ENCODE measurements at places on chromosomes 11 and 22.
A peak's percentile ranks its signal among the peaks of the same experiment; 100 is the strongest.

DNA sequence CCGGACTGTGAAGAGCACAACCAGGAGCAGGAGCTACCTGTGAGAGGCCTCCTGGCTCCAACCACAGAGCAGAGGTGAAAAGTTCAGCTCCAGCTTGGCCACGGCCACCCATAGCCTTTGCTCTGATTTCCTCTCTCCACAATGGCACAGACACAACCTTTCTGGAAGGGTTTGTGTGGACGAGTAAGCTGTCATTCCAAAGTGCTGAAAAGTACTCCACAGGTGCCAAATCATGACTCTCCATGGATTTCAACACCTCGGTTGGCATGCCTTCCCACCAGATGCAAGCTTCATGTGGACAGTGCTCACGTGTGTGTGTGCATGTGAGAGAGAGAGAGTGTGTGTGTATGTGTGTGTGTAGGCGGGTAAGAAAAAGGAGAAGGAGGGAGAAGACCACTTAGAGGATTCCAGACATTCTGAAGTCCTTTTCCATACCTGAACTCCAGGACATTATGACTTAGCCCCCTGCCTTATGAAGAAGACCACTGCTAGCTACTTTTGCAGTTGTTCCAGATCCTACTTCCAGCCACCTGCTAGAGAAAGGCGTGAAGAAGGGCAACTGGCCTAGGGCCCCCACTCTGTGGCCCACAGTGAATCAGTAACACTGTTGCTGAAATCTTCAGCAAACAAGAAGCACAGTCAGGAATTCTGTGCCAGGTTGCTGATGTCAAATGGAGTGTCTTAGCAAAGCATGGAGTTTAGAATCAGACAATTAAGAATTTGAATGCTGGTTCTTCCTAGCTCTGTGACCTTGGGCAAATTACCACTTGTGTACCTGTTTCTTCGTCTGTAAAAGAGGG lies 13.9 kb upstream of the NAV2 start:
- no peak for DNase-seq

GRCh38 chr11:34495724-34496377 lies 17.7 kb downstream of the ELF5 start:
- no peak for DNase-seq

DNA sequence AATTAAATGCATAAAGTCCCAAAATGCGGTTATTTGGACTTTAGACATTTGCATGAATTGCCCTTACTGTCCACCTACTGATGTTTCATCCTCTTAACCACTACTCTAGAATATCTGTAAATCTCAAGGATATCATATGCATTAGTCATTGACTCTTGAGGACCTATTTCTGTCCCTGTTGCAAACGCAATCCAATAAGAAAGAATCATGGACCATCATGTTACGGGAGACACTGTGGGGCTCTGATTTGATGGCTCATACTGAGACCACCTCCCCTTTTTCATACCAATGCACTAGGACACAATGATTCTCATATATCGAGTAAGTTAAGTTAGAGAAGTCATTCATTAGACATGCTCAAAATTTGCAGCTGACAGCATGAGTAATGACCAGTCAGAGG lies 14.4 kb downstream of the POU2AF2 start:
- no peak for DNase-seq

DNA sequence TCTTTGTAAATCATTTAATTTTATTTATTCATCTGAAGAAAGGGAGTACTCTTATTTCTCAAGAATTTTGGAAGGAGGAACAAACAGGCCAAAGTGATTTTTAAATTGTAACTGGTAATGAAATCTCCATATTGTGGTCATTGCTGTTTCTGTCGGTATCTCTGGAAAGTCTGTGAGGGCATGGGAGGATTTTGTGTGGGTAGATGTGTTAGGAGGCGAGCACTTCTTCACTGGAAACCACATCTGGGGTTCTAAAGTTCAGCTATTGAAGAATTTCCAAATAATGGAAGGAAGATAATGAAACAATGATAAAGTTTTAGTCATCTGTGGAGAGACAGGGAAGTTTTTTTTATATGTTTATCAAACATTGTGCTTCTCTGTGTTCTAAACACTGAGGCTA lies 6.6 kb downstream of the TRIM34 start:
- DNase-seq, result no peak

DNA sequence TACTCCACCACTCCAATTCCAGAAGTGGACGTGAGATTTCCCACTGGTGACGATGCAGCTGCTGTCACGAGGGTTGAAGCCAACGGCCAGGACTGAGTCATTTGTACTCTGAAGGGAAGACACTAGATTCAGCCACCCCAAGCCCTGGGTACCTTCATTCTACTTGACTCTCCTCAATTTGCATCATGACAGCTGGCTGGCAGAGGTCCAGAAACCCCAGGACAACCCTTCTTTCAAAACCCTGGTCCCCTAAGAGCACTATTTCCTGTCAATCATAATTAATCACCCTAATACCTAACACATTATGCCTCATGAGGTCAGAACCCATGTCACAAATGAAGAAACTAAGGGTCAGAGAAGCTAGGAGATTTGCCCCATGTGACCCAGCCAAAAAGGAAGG lies 4.9 kb downstream of the EML3 start:
- DNase-seq, result no peak

GRCh38 chr11:106217456-106217855 lies 140.0 kb downstream of the AASDHPPT start:
- DNase-seq, result no peak

DNA sequence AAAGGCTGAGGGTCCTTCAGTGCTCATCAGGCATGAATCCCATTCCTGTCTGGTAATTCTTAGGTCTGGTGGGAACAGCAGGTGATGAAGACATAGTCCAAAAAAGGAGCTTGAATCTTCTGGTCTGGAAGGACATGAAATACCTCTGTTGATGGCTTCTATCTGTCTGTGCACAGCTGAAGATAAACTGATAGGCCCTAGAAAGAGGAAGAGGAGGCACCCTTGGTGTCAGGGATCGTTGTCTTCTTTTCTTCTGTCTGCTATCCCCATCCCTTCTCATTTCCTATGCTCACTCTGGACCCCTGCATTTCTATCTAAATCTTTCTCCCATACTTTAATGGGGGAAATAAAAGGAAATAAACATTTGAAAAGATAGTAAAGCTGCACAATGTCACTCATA lies 9.4 kb downstream of the AGBL2 start:
- DNase-seq, result no peak

GRCh38 chr11:46659908-46660307 lies 40.5 kb downstream of the ARHGAP1 start:
- DNase-seq, result no peak

DNA sequence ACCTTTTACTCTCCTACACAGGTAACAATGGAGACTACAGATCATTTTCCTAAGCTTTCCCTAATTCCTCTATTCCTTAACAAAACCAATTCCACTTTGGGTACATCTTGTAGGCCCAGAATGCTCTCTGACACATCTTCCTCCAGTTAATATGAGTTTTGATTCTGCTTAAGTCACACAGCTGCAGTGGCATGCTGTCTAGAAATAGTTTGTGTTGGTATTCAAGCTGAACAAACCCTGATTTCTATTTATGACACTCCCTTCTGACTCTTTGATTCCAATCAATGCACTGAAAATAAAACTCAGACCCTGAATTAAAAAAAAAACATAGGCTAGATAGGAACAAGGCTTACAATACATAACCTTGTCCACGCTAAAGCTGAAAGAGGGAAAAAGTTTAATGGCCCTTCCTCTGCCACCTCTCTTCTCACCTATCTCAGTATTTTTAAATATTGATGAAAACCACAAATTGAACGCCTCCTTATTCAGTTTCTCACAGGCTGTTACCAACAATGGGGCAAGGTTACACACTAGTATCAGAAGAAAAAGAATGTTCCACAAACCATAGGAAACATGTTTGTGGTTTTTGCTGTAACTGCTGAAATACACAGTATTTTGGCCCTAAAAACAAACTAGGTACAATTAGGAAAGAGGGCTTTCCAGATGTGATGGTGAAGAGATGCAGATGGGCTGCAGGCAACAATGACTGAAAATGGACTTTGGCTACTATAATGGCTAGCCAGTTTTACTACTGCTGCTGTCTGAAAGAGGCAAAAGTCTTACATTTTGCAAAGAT lies 35.7 kb upstream of the GAB2 start:
- peak; percentile 12 for DNase-seq

DNA sequence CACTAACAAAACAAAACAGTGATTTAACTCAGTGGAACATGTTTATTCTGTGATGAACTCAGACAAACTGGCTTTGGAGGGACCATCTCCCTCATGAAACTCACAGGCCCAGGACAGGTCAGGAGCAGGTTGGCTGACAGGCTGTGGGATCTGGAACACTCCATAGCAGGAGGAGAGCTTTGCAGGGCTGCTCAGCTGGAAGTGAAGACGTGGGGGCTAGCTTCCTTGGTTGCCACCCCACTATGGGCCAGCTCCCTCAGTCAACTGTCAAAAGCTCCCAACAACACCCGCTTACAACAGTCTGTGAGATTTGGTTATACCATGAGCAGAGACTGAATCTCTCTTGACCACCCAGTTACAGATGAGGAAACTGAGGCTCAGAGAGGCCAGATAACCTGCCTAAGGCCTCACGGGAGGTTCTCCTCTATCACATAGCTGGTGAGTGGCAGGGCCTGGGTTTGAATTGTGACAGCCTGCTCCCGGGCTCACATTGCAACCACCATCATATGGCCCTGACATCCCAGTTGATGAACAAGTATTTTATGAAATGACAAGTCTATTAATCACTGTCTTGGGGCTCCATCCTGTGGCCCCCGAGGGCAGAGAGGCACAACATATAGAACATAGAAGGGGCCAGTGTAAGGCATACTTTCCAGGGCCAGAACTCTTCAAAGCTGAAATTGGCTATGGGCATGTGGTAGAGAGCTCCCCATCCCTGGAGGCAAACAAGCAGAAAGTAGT lies 473.4 kb downstream of the MN1 start:
- no peak for DNase-seq

DNA sequence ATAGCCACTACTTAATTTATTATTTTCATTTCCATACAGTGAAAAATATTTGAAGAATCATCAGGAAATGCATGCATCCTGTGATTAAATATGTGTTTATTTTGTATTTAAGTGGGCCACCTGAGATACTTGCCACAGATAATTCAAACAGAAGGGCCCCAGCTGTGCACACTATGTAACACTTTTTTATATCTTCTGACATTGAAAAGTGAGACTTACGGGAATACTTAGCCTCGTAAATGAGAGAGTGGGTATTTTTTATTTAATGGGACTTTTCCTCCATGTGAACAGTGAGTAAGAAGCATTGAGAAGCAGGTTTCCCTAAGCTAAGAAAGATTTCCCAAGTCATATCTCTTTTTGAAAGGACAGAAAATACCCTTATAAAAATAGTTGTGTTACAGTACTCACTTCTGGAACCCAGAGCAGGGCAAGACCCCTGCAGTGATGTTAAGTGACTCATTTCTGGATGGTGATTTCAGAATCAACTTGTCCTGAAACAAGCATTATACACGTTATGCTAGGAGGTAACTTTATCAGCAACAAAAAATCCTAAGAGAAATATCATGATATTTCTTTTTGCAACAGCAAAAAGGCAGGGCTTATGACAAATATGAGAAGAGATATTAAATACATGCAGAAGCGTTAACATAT lies 478.1 kb upstream of the CHORDC1 start:
- DNase-seq, result peak; percentile 3

DNA sequence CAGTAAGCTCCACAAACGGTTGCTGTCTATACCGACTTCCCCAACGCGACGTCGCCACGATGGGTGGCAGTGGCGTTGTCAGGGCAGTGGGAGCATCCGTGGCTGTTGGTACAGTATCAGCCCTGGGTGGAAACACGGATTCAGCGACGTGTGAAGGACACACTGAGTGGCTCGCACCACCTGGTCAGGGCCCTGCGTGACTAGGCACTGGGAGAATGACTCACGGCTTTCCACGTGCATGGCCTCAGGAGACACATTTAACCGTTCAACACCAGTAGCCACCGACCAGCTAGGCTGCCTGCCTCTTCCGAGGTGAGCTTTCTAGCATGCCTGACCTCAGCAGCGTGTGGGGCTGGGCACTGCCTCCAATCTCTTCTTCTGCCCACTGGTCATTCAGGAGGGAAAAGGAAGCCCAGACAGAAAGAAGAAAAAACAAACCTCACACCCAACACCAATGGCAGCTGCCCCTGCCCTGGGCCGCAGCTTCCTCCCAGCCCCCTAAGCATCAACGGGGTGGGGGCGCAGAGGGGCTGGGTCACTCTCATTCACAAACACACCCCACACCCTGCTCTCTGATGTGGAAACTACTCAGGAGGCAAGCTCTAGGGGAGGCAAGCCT lies 59.0 kb downstream of the MYH9 start:
- no peak for DNase-seq

- DNase-seq, result no peak
Observed at GRCh38 chr22:49683032-49683431, 144.6 kb downstream of the BRD1 start.

DNA sequence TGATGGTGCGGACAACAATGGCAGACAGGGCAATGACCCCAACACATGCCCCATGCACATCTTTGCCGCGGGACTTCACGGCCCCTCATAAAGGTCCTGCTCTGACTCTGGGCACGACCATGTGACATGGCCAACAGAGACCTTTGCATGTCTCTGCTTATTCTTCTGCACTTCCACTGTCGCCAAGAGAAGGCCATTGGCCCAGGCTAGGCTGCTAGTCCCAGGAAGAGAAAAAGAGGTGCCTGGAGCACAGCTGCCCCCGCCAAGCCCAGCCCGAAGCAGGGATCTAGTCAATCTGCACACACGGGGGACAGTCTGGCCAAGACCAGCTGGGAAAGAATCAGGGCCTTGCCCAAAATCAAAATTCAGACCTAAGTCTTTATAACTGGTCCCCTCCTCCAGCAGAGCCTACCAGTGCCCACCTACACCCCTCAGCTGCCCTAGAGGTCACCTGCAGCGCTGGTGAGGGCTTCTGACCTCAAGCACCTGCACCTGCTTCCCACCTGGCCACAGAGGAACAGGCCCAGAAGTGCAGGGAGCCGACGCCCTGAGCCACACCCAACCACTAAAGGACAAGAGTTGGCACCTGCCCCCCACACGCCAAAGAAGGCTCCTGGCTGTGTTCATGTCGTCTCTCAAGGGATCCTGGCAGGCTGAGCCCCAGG lies 8.1 kb downstream of the SULT4A1 start:
- no peak for DNase-seq

DNA sequence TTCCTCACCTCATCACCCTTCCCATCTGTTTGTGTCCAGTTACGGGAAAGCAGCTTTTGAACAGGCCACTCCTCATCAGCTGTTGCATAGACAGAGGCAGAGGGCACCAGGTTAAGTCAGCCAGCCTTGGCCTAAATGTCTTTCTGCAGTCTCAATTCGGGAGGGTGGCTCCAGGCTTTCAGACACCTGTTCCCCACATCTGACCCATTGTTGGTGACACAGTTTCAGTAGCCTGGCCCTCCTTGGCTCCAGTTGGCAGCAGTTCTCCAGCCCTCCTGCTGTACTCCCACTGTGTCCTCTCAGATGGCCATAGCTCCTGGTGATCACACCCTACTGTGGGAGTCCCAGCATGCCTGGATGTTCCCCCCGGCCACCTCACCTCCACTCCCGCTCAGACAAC lies 70.8 kb upstream of the MYOD1 start:
- DNase-seq, result no peak

- DNase-seq, result no peak
Observed at GRCh38 chr11:61297341-61297740, 2.2 kb upstream of the VWCE start.

GRCh38 chr11:44823868-44824267 lies 97.1 kb downstream of the TSPAN18 start:
- DNase-seq, result no peak

All from GM13977 (cell line).